ENCODE measurements at places on chromosomes 11 and 22. TPM values are rescaled to one million over a fixed set of nuclear protein-coding genes. Genes with fewer than 3 reads are reported as not detected.
A peak's percentile ranks its signal among the peaks of the same experiment; 100 is the strongest.

- DNase-seq, result no peak
Observed at GRCh38 chr22:30720263-30720837, 25.7 kb downstream of the OSBP2 start.

DNA sequence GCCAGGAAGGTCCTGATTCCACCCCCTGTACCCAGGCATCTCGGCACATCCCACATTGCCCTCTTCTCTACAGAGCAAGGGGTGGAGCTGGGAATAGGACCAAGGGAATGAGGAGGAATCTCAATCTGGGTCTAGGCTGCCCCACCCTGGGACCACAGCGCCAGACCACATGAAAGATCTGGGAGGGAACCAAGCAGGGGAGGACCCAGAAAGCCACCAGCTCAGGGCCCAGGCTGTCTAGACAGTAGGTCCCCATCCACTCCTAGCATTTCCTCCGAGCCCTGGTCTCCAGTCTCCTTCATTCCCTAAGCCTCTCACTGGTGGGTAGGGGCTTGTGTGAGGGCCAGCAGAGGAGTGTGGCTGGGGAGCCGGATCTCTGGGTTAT is 11.6 kb downstream of the PHLDB1 start:
- DNase-seq, result no peak

The ACTN3 gene
- 0.16 TPM for total RNA-seq

DNA sequence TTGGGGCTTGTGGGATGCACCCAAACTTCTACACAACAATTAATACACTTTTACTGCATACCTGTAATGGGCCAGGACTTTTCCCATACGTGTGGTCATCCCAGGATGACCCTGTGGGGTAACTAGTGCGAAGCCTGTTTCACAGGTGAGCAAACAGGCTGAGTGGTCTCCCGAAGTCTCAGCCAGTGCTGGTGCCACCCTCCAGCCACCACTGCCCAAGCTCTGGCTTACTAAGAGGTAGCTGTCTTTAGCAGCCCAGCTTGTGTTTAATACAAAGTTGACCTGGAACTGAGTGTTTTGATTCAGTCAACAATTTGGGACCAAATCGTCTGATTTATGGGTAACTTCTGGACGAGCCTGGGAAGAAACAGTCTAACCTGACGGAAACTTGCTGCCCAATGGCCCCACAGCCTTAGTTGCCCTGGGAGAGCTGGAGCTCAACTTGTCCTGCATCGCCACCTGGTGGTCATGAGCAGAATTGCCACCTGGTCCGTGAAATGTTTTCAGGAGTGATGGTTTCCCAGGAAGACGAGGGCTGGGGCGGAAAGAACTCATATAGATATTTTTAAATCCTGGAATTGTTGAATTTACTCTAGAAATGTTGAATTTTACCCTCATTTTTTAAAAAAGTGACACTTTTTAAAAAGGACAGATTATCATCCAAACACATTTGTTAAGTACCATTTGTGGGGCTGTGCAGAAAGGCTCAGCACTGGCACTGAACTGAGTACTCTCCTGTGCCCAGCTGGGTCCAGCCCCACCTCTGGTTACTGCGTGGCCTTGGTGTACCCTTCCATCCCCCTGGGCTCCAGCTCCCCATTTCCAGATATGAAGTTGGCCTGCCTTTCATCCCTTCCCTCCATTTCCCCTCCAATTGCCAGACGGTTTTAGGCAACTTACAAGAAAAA is 95.5 kb upstream of the PARVA start:
- DNase-seq, result peak; percentile 80

The ELMOD1 gene
- total RNA-seq, result 0.96 TPM

GRCh38 chr11:79287952-79288351 is 152.9 kb downstream of the TENM4 start:
- DNase-seq, result no peak

The TMEM191C gene
- total RNA-seq, result 1.8 TPM

The IGLL1 gene
- total RNA-seq, result not detected

The EFEMP2 gene
- total RNA-seq, result 113 TPM

DNA sequence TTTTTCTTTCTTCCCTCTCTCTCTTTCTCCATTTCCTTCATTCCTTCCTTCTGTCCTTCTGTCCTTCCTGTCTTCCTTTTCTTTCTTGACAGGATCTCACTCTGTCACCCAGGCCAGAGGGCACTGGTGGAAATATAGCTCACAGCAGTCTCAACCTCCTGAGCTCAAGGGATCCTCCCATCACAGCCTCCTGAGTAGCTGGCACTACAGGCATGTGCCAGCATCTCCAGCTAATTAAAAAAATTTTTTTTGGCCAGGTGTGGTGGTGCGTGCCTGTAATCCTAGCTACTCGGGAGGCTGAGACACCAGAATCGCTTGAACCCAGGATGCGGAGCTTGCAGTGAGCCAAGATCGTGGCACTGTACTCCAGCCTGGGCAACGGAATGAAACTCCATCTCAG is 4.8 kb upstream of the DUSP8 start:
- DNase-seq, result no peak

GRCh38 chr11:8694137-8694536 is 11.5 kb downstream of the RPL27A start:
- DNase-seq, result no peak

The SOX10 gene
- total RNA-seq, result not detected

DNA sequence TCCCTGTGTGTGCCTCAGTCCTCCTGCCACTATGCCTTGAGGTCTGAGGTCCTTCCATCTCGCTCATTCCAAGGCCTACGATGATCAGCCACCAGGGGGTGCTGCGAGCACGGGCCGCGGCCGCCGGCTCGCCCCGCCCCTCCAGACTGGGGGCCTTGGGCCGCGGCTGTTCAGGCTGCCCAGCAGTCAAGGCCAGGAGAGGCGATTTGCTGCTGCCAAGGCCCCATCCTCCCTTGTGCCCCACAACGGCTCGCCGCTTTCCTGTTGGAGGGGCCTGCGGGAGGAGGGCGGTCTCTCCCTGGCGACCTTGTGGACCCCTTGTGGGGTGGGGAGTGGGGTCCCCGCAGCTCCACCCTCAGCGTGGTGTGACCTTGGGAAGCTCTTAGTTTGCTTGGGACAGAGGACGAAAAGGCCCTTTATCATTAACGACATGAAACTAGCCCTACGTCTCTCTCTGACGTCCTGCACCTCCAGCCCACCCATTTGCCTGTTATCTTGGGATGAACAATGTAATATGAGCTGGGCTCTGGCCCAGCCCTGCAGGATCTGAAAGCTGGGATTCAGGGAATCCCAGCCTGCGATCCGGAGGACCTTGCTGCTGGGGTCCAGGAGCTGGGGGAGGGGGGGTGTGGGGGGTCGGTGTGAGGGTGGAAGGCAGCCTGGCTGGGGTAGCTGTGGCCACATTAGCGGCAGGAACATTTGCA is 5.3 kb upstream of the GALR3 start:
- DNase-seq, result peak; percentile 88

GRCh38 chr11:94271885-94272372 is 32.5 kb upstream of the IZUMO1R start:
- DNase-seq, result no peak

The FAM83F gene
- 0.73 TPM for total RNA-seq

GRCh38 chr11:29395555-29396072 is 621.2 kb downstream of the KCNA4 start:
- no peak for DNase-seq

DNA sequence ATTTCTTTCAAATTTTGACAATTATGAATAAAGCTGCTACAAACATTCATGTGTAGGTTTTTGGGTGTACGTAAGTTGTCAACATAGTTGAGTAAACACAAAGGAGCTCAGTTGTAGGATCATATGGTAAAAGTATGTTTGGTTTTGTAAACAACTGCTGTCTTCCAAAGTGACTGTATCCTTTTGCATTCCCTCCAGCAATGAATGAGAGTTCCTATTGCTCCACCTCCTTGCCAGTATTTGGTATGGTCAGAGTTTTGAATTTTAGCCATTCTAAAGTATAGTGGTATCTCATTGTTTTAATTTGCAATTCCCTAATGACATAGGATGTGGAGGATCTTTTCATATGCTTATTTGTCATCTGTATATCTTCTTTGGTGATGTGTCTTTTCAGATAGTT is 28.0 kb upstream of the PHOX2A start:
- no peak for DNase-seq

DNA sequence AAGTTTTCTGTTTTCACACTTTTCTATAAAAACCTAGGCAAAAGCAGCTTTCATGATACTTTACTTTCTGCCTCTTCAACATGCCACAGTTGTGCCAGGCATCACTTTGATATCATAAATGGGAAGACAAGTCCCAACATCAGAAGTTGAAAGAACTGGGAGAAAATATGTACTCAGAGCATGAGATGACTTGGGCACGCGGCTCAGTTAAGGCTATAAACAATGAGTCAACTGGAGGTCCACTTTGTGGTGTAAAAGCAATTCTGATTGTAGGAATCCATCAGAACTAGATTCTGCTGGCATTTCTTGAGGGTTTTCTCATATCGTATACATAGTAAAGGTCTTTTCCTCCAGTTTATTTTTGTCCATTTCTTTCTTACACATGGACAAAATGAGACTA is 109.7 kb upstream of the USP47 start:
- DNase-seq, result no peak

- DNase-seq, result no peak
Observed at GRCh38 chr22:39469681-39470450, 13.1 kb downstream of the MGAT3 start.

- no peak for DNase-seq
Observed at GRCh38 chr11:57622263-57622662, 24.8 kb downstream of the SERPING1 start.

The UQCR10 gene
- 154 TPM for total RNA-seq

- DNase-seq, result no peak
Observed at GRCh38 chr11:76701294-76702040, 30.9 kb upstream of the LRRC32 start.

The MPEG1 gene
- 68.7 TPM for total RNA-seq

The PANX2 gene
- 2.1 TPM for total RNA-seq

The ZNF280B gene
- 0.93 TPM for total RNA-seq
